ENCODE measurements at places on chromosomes 1 and 21.

GRCh38 chr1:189131576-189131975 lies 1346.1 kb downstream of the BRINP3 start:
- no peak for DNase-seq

DNA sequence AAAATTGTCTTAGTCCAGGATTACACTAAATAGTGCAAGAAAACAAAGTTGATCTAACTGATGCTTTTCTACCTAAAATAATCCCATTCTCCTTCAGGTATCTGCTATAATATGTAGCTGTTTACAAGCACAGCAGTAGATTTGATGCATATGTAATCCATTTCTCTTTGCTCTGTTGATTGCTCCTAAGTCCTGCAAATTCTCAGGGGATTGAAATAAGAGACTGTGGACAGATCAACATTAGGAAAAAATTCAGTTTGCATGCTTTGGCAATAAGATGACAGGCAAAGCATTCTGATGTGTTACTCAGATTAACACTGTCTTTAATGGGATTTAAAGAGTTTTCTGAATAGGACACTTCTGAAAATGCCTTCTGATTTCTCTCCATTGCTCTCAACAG lies 34.7 kb downstream of the RNF11 start:
- DNase-seq = no peak

GRCh38 chr1:151716771-151717631 lies at the start of gene CELF3:
Gene CELF3 (minus strand): TSS chr1:151716803. CDS start chr1:151716020, 783 bp downstream.
- DNase-seq = no peak

- DNase-seq = no peak
Measured at GRCh38 chr1:37482004-37482785, 7.8 kb downstream of the ZC3H12A start.

GRCh38 chr1:244445320-244446181 lies 6.2 kb downstream of the ADSS2 start:
- no peak for DNase-seq

GRCh38 chr1:245481261-245481660 lies 326.5 kb downstream of the KIF26B start:
- DNase-seq = no peak

DNA sequence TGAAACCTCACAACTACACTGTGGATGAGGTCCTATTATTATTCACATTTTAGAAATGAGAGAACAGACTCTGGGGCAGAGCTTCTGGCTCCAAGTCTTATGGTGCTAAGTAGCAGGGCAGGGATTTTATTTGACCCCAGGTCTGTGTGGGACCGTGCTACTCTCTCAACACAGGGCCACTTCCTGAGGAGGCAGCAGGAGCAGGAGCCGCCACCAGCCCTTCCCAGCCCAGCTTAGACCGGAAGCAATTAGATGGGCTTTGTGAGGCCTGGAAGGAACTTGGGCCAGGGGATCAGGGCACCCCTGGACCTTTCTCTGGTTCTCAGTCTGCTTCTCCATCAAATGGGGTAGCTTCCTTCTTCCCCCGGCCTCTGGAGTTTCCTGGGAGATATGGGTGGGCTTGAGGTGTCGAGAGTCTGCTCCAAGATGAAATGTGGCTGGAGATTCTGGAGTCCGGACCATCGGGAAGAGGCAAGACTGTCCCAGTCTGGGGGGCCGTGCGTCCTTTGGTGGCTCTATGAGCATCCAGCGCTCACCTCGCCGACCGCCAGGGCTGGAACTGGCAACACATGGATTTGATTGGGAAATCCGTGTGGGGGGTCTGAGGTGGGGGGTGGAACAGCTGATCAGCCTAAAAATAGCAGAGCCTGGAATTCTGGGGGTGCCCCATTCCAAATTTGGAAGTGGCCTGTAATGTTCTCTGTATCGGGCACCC lies 136.8 kb downstream of the FOXD2 start:
- DNase-seq = no peak

DNA sequence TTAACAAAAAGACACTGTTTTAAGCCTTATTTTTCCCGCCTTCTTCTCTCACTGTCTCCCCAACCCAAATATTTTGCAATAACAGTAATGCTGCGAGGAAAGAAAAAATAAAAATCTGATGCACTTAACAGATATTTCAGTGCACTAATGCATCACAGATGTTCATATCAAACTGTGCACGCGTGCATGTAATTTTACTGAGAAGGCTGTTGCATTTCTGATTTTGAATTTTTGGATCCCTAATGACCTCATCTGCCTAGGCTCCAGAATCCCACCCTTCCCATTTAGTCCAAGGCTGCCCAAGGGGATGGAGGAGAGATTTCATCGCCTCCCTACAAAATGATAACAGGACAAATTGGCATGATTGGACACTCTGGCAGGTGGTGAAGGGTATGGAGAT lies 5.5 kb downstream of the TRABD2B start:
- DNase-seq = no peak

DNA sequence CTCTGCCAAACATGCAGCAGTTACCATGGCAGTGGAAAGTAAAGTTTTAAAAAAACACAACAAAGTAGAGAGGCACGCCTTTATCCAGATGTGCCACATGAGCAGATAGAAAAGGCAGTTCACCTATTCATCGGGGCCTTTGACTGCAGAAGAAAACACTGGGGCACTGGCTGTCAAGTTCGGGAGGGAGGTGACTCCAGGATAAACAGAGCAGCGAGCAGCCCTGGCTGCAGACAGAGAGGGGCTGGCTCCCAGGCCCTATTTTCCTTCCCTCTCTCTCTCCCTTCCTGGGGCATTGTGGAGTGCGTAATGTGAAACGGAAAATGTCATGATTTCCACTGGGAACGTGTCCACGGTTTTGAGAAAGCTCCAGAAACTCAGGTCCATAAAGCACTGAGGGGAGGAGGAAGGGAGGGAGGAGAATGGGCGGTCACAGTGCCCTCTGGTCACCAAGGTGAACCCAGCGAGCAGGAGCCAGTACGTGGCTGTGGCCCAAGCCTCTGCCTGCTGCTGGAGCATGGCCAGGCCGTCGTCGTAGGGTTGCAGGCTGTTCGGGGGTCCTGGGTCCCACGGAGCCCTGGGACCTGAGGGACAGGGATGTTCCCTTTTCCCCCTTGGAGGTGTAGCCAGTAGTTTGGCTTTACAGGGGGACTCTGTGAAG lies 114.7 kb upstream of the IRF2BP2 start:
- no peak for DNase-seq

- no peak for DNase-seq
Measured at GRCh38 chr1:222824641-222825040, 9.8 kb downstream of the DISP1 start.

DNA sequence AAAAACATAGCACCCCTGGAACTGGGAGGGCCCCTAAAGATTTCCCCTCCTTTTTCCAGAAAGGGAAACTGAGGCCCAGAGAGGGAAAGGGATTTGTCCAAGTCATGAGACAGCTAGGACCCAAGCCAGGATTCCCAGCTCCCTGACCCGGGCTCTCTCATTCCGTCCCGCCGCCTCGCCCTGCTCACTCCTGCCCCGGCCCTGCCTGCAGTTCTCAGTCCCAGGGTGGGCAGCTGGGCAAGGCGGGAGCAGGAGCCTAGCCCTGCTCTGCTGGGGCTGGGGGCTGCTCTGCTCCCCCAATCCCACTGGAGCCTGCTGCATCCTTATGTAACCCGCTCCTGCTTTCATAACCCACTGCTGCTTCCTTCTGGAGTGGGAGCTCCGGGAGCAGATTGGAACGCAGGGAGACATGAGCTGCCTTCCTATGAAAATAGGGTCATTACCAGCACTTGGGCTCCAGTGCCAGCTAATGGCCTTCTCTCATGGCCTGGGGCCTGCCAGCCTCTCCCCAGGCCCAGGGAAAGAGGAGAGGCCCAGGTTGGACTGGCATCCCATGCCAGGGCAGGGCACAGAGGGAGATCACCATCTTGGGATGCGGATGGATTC lies 84.5 kb downstream of the CAMK2N1 start:
- DNase-seq = no peak

GRCh38 chr1:165169729-165170128 lies 186.8 kb downstream of the LMX1A start:
- DNase-seq = no peak

DNA sequence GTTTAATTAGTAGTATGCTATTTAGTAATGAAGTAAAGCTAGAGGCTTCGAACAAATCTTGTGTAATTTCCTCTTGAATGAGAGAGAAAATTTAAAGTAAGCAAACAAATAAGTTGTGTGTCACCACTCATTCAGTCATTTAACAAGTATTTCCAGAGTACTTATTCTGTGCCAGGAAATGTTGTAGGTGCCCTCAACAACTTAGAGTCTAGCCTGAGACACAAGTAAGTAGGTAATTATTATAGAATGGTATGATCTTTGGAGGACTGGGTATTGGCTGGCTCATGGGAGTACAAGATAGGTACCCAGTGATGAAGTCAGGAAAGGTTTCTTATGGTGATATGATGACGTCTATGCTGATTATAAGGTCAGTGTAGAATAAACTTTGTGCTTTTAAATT lies 17.4 kb upstream of the METTL18 start:
- no peak for DNase-seq

GRCh38 chr1:39898648-39899603 lies 2.8 kb downstream of the MYCL start:
- DNase-seq = no peak

- no peak for DNase-seq
Measured at GRCh38 chr1:29786791-29787732, 550.7 kb downstream of the PTPRU start.

GRCh38 chr21:33403128-33403785 lies at the start of gene IFNGR2:
Gene IFNGR2 (plus strand): TSS chr21:33403413. CDS start chr21:33403544, 131 bp downstream.
- no peak for DNase-seq

Data from activated CD8-positive, alpha-beta memory T cell treated with anti-CD3 and anti-CD28 coated beads for 48 hours (primary cell).